Omental fat pad (tissue), 4 donors: ENCODE measurements at places on chromosomes 4 and X.

- no peak for DNase-seq
Measured at GRCh38 chrX:6558979-6559378, 24.1 kb upstream of the VCX3A start.

- DNase-seq: no peak
Measured at GRCh38 chr4:80097400-80098177, 24.6 kb upstream of the ANTXR2 start.

- no peak for DNase-seq
Measured at GRCh38 chrX:11426712-11427452, 133.7 kb downstream of the AMELX start.

- DNase-seq: no peak
Measured at GRCh38 chr4:33961761-33962160, 2282.6 kb downstream of the ARAP2 start.

GRCh38 chr4:149370785-149371420 is 444.7 kb downstream of the IQCM start:
- no peak for DNase-seq

DNA sequence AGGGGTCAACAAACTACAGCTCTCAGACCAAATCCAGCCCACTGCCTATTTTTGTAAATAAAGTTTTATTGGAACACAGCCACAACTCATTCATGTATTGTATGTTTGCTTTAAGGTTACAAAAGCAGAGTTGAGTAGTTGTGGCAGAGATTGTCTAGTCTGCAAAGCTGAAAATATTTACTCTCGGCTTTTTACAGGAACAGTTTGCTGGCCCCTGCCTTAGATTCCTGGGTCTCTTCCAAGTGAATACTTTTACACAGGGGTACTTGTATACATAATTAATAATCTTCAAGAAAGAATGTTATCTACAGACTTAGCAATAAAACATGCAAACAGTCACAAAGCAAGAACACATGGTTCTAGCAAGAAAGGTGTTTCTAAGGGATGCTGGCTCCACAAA is 154.2 kb downstream of the AMELX start:
- DNase-seq: no peak

DNA sequence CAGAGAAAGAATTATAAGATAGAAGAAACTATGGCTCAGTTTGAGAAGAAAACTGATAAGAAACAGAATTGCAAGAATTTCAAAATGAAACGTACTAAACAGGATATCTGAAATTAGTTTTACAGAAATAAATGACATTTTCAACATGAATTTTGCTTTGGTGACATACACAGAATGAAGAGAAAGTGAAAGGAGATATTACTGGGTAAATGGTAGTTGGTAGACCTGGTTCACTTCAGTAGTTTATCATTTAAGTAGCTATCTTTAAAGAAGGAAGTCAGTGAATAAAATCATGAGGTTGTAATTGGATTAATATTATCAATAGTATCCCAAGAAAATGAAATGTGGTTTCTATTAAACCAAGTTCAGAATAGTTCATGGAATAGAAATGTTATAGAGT is 395.5 kb upstream of the SMIM31 start:
- DNase-seq: no peak

GRCh38 chr4:102799816-102800215 is 27.5 kb downstream of the UBE2D3 start:
- DNase-seq: no peak

DNA sequence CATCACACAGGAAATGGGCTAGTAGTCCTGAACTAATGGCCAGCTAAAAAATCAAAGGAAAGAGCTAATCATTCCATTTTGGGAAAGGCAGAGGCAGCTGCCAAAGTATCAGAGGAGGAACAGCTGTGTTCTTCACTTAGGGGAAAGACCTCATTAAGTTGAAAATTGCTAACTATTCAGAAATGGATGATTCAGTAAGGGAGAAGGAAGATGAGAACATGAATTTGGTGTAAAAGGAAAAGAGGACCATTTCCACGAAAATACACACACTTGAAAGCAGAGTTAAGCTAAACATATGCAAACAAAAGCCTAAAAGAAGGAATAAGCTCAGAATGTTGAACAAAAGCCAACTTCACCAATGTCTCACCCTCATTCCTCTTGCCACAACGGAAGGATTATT is 90.4 kb downstream of the PCDH19 start:
- no peak for DNase-seq

GRCh38 chr4:155795991-155796390 is 37.2 kb downstream of the GUCY1B1 start:
- DNase-seq: no peak

DNA sequence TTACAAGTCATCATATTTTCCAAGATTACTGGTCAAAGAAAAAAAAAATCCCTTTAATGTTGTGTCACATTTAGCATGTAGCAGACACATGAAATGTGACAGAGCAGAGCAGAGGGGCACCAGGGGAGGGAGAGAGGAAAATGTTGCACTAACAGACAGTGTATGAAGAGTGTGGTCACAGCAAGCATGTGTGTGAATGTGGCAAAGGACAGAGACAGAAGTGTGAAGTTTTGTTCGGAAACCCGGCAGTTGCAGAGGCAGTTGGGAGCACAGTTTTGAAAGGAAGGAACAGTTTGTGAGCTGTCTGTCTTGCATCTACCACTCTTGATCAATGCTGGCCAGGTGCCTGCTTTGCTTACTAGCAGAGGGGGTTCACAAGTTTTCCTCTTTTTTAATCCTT is 83.9 kb upstream of the MAP3K15 start:
- DNase-seq: no peak
